ENCODE measurements at places on chromosomes 6 and 20.

- DNase-seq: no peak
Observed at GRCh38 chr6:135347887-135348286, 149.7 kb downstream of the AHI1 start.

DNA sequence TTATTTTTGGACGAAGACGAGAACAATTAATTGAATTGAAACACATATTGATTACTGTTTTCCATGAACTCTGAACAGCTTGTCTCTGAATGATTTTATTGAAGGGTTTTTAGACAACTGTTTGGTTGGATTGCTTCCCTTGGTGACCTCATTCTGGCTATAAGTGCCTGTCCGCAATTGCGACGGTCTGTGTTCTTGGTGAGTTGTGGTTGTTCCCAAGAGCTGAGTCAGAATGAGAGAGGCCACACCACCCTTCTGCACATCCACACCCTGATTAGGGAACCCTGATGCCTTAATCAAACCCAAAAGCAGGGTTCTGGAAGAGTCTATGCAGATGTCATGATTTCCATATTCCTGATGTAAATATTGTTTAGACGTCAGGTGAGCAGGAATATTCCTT is 747.0 kb downstream of the PTPRT start:
- DNase-seq: no peak

DNA sequence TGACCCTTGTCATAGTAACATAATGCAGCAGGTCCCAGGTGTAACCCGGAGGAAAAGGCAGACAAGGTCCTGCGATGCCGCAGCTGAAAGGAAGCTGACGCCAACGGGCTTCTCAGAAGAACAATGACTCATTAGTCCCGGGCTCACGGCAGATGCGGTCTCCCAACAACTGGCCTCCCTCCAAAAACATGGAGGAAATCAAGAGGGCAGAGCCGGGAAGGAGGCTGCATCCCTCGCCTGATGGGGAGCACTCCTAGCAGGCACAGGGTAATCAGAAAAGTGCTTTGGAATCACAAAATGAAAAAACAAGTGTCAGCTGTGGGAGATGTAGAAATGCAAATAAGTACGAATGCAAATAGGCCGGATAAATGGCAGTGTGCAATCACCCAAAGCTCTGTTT is 165.2 kb upstream of the AGPAT4 start:
- no peak for DNase-seq

- no peak for DNase-seq
Observed at GRCh38 chr20:25050501-25051350, 7.2 kb downstream of the ACSS1 start.

DNA sequence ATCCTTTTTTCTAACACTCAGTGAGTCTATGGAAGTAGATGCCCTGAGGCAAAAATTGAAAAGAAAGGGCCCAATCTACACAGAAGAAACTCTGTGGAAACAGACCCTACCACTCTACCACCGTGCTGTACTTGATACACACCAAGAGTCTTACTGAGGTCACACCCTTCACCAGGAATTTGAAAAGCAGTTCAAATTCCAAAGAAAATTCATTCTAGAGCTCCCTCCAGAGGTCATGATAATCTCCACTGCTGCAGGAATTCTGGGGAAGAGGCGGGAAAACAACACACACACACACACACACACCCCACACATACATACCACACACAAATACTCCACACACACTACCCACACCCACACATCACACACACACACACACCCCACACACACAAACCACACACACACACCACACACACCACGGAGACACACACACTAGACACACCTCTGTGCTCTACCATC is 336.8 kb downstream of the HDGFL1 start:
- no peak for DNase-seq

DNA sequence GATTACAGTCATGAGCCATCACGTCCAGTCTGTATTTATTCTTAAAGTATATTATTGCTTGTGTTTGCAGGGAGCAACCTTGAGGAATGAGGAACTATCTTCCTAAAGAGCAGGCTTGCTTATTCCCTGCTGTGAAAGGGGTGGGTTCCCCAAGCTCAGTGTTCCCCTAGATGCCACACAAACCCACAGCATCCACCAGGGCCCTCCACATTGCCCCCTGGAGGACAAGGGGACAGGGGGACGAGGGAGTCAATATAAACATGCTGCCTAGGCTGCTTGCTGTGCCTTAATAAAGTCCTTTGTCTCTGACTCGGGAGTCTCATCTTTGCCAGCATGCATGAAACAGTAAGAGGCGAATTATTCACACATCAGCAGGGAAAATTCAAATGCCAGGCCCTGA is 8.0 kb upstream of the IDH3B start:
- DNase-seq: no peak

DNA sequence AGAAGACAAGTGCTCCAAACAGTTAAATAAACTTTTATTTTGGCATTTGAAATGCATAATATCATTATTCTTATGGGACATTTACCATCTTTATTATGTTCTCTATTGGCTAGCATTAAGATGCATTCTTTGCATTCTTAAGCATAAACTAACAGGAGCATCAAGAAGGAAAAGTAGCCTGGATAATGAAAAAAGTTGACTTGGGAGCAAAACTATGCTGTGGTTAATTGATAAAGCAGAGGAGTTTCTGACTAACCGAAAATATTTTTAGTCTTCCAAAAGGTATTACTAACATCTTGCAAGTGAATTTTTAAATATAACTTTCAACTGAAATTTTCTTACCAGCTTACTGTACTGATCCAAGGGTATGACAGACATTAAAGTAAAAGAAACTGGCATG is 140.3 kb downstream of the FLRT3 start:
- DNase-seq: no peak

DNA sequence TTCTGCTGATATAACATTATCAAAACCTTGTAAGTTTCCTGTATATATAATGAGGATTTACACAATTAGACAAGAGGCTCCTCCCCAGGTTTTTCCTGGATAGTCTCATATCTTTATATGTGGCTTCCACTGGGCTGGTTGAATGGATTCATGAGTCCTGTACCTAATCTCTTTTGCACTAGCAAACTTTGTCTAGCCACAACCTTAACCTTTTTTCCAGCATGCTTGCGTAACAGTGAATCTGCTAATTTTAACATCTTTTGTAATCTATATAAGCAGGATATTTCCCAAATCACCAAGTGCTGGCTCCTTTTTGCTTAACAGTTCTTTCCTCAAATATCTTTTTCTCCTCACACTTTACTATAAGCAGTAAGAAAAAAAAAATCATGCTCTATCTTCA is 153.6 kb downstream of the COL21A1 start:
- no peak for DNase-seq

- no peak for DNase-seq
Observed at GRCh38 chr6:49406250-49406970, 56.6 kb downstream of the MMUT start.

DNA sequence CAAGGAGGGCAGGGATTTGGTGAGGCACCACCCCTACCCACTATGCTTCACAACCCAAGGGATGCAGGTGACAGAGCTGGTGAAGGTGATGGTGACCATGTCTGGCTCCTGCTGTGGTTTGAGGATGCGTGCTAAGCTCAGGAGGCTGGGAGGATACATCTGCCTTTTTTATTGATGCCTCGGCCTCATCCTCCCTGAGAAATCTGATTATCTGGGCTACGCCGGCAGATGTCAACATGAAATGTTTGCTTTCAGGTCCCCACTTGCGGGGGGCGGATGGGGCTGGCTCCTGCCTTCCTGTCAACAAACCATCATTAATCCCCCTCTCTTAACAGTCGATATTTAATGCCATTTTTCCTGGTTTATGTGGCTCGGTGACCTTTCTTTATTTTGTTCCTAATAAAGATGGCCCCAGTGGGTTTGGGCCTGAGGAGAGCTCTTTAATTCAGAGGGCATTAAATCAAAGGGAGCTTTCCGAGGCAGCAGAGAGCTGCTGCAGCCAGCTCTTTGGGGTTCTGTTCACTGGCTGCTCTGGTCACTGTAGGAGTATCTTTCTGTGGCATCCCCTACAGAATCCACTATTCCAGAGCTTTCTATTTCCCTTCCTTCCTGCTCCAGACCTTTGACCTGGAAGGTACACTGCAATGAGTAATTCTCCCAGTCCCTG is 33.5 kb upstream of the LRFN2 start:
- no peak for DNase-seq

DNA sequence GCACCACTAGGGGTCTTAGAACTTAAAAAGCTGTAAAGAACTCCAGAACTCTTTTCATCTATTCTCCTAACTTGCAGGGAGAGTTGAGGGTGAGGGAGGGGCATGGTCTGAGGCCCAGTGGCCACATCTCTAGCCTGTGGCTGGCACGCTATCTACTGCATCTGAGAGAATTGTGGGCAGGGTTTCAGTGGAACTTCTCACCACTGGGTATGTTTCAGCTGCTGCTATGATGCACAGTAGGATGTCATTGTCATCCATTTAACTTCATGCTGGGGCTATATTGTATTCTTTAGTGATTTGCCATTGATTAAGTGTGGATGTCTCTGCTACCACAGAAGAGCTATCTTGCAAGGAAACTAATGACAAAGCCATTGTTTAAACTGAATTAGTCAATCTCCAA is 4.5 kb downstream of the TMEM14A start:
- DNase-seq: no peak

GRCh38 chr6:127343809-127344659 is 625 bp upstream of the ECHDC1 start:
- no peak for DNase-seq

DNA sequence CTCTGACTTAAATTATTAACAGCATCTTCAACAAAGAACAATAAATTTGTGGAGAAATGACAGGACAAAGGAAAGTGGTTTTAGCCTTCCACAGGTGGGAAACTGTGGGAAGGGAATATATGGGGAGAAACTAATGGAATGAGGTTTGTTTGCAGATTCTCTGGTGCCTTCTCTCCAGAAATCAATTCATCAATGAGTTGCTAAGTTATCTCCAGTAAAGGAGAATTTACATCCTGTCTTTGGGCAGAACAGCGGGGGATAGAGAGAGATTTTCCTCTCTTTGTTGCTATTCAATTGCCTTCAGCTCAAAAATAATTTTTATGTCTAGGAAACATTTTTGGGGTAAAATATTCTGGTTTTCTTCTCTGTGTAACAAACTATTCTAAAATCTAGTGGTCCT is 36.9 kb upstream of the LCA5 start:
- DNase-seq: no peak

DNA sequence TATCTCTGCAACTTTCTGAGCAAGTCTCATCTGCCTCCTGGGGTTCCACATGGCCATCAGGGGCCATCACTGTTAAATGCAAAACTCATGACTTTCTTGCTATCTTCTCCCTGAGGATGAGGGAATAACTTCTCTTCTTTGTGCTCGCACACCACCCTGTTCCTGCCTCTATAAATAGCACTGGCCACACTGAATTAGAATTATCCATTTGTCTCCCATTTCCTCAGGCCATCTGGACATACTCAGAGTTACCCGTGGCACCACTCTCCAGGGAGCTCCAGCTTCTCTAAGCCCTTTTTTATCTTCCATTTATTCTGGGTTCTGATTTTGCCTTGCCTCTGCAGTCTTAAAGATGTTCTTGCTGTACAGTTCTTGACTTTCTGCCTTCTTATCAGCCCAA is 72.8 kb upstream of the ECI2 start:
- no peak for DNase-seq

GRCh38 chr6:28353981-28354676 is 4.4 kb downstream of the ZKSCAN3 start:
- no peak for DNase-seq
